CD4-positive, alpha-beta T cell treated with Interleukin-21 for 1 hour (primary cell): ENCODE measurements at places on chromosomes 5 and 9.

DNA sequence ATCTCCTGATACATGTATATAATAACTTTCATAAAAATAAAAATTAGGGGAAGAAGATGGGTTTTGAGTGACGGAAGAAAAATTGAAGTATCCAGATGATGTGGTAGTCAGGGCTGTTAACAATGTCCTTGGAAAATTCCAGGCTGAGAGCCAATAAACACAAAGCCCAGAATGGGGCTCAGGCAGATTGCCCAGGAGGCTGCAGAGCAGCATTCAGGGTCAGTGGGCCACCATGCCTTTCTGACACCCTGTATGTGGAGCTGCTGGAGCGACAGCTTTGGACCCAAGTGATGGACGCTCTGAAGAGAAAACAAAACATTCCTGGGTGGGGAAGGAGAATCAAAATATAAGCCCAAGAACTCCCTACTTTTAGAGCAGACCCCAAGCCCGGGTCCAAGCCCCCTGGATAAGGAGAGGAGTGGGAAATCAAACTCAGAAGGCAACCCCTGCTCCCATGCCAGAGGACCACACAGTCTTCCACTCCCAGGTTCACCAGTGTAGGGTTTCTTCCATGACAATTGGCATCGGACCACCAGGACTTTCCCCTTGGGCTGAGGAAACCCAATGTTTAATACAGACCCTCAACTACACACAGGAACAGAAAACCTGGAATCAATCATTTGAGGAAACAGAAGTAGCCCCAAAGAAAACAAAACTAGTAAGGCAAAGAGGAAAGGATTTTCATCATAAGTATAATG, 45.7 kb upstream of the SPATA31C2 start:
- no peak for DNase-seq

DNA sequence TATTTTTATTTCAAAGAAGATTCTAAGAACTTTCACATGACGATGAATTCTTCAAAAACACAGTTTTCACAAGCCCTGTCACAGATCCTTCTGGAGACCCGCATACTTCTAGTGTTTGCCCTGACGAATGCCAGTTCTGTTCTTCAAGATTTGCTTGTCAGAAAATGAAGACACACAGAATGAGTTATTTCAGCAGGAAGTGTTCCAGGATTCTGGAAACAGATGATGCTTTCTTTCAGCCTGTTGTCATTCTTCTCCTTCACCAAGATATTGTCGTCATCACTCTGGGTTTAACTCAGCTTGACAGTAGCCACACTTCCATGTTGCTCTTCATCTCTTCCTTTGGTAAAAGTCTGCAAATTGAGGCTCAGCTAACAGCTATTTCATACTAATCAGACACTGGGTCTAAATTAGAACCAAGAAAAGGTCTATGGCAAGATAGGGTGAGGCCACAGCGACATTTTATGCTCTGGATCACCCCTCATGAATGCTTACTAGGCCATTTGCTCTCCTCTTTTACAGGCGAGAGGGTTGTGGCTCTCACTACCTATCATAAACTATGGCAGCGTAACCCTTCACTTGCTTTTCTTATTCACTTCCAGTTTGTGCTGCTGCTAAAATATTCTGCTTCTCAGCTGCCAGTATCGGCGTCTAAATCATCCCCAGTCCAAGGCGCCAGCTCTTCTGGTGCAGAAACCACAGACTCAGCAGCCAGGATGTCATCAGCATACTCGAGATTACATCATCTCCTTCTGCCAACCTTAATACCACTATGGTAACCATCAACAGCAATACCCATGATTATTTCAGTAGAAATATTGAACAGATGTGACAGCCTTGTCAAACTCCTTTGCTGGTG, 159.6 kb upstream of the TBCA start:
- peak; percentile 24 for DNase-seq

DNA sequence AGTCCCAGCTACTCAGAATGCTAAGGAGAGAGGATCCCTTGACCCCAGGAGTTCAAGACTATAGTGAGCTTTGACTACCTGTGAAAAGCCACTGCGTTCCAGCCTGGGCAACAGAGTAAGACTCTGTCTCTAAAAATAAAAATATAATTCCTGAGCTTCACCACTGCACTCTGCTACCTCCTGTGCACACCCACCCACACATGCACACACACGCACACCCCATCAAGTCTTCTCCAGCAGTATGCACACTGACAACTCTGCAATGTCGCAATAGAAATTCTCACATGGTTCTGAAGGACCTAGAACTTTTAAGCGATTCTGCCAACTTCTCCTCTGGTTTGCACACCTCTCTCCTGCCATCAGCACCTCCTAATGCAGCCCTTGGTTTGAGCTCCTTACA, 47.5 kb upstream of the FAT2 start:
- DNase-seq = no peak

- no peak for DNase-seq
Observed at GRCh38 chr5:72273547-72273946, 46.5 kb downstream of the MRPS27 start.

- DNase-seq = no peak
Observed at GRCh38 chr5:135024956-135025729, 8.9 kb downstream of the PITX1 start.

- DNase-seq = no peak
Observed at GRCh38 chr5:95734906-95735305, 3.8 kb downstream of the RHOBTB3 start.

DNA sequence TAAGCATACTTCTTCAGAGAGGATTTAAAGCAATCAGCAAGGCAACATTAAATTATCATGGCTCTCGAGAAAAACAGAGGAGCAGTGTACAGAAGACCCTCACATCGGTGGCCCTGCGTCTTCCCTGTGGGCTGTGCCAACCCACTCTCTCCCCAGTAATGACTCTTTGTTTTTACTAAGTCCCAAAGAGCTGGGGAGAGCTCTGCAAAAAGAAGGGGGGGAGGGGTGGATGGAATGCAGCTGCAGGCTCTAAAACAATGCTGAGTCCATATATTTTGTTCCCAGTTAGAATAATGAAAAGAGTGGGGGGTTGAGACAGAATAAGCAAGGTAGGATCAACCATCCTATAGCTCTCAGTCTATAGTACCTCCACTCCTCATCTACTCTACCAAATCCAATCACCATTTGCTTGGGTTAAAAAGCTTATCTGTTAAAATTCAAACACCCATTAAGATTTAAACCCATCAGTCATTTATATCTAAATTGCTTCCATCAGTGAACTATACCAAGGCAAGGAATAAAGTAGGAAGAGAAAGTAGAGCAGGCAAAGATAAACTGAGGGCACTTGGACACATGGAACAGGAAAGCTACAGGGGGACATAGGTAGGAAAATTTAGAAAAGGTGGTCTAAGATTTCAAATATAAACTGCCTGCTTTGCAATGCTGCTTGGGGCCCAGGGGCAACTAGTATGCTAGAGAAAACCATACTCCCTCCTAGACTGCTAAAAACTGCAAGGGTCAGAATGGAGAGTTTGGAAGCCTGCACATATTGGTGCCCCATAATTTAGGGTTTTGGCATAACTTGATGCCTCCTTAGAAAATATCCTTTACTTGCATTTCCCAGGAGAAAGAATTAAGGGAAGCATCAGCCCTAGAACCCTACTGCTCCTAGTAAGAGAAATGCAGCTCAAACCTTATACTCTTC, 20.6 kb downstream of the ELL2 start:
- no peak for DNase-seq

GRCh38 chr5:42879291-42879690, 67.6 kb upstream of the SELENOP start:
- DNase-seq = no peak

- no peak for DNase-seq
Observed at GRCh38 chr5:120098426-120098825, 365.7 kb upstream of the PRR16 start.
